ENCODE measurements at places on chromosomes 16 and 17.

DNA sequence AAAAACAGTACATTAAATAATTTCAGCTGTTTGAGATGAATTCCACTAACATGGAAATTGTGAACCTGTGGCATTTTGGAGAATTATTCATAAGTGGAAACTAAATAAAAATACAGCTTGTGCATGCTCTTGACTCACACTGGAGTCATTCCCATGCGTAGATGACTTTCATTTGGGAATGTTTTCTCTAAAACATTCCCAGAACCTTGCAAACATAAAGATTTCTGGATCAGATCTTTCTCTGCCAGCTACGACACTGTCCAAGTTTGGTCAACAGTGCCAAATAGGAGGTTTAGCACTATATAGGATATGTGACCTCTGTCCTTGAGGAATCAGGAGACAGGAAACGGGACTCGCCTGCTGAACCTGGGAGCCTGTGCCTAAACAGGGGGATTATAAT, 400.9 kb downstream of the SLC39A11 start:
- no peak for DNase-seq

GRCh38 chr16:77863250-77863649, 74.9 kb downstream of the VAT1L start:
- no peak for DNase-seq

- DNase-seq, result no peak
Observed at GRCh38 chr17:59365383-59365981, 34.0 kb downstream of the YPEL2 start.

DNA sequence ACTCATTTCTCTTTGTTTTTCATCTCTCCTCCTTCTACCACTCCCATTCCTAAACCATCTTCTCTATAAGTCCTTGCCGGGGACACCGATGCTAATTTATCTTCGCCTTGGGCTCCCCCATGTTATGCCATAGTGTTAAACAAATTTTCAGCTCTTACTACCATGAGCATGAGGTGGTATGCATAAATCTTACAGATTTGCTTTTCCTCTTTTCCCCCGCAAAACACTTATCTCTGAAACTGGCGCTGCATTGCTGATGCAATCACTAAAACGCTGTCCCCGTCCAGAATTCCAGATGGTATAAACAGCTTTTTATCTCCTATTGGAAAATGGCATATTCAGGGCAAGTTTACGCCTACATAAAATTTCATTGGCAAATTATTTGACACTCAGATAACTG, 673.6 kb upstream of the CDH8 start:
- DNase-seq, result no peak

- no peak for DNase-seq
Observed at GRCh38 chr17:12743046-12743445, 46.3 kb upstream of the ARHGAP44 start.

DNA sequence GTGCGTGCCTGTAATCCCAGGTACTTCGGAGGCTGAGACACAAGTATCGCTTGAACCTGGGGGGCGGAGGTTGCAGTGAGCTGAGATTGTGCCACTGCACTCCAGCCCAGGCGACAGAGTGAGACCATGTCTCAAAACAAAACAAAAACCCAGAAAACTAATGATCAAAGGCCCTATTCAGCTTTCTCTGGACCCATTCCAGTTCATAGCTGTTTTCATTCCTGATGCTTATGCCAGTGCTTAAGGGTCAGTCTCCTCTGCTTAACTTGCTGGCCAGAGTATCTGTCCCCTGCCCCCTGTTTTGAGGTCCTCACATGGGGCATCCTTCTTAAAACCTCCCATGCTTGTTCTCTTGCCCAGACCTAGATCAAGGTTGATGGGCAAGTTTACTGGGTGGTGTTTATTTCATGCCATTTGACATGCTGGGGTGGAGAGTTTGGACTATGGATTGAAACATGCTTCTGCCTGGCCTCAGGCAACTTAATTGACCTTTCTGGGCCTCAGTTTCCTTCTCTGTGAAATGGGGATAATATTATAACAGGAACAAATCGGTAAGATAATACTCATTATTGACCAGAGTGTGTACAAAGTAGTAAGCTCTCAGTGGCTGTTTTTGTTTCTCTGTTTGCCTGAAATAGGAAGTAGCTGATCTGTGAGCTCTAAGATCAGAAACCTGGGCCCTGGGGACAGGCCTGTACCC, 369.8 kb downstream of the CPPED1 start:
- DNase-seq, result no peak

DNA sequence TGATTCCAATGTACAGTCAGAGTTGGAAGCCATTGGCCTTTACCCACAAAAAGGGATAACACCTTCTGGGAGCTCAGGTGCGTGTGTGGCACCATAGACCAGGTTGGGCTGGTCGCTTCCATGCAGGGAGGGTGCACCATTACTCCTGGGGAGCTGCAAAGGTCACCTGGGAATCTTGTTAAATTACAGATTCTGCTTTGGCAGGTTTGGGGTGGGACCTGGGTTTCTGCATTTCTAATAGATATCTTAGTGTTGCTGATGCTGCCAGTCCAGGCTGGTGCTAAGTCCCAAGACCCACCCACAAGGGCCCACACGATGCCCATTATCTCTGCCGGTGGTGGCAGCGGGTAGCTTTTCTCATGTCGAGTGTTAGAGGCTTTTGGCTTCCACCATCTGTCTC, 148.3 kb upstream of the CACNG5 start:
- DNase-seq, result no peak

DNA sequence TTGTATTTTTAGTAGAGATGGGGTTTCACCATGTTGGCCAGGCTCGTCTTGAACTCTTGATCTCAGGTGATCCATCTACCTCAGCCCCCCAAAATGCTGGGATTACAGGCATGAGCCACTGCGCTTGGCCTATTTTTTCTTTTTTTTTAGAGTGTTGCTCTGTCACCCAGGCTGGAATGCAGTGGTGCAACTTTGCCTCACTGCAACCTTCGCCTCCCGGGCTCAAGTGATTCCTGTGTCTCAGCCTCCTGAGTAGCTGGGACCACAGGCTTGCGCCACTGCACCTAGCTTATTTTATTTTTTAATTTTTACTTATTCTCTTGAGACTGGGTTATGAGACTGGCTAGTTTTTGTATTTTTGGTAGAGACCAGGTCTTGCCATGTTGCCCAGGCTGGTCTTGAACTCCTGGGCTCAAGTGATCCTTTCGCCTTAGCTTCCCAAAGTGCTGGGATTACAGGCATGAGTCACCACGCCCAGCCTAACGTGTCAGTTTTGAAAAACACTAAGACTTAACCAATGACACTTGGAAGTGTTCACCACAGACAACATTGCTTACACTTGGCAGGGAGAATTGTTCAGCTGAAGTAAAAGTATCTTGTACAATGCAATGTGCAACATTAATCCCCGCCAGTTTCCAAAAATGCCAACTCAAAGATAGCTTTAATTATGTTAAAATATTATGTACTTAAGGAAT, 26.9 kb downstream of the ATAD5 start:
- DNase-seq, result no peak

- no peak for DNase-seq
Observed at GRCh38 chr17:42779936-42780850, at the start of gene WNK4. WNK4 (plus strand) TSS chr17:42780610; CDS start chr17:42780699, 89 bp downstream.

DNA sequence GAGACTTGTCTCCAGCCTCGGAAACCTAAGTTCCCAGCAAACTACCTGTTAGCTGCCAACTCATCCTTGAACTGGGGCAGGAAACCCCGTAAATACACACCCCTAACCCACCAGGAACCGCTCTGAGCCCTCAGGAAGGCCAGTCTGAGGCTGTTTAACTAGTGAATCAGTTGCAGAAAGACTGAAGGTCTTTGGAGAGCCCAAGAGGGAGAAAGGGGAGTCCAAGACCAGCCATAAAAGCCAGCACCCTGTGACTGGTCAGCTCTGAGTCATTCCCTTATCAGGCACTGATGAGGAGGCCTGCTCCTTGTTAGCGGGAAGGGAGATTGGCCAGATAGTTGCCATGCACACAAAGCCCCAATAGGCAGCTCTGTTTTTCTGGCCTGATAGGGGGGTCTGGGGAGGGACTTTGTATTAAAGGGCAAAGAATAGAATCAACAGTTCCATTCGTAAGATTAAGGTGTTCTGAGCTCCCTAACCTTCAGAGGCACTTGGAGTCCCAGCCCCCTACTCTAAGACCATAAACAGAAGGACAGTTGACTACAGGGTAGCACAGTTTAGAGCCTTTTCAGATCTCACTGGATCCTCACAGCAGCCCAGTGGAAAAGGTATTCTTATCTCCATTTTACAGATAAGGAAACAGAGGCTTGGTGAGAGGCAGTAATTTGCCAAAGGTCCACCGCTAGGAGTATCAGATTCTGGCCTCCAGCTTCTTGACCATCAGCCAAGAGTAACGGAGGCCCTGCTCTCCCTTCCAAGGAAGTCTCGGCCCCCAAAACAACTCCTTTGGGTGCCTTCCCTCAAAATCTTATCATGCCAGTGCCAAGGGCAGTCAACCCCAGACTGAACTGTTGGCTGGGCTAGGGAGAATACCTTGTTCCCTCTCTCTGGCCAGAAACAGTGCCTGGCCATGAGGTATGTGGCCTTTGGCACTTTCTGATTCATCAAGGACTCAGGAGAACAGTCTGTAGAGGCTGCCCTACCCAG, 2.2 kb upstream of the KRT19 start:
- DNase-seq, result no peak

- DNase-seq, result no peak
Observed at GRCh38 chr17:79337053-79337452, 262.4 kb downstream of the ENGASE start.

- DNase-seq, result no peak
Observed at GRCh38 chr16:60073376-60073775, 1339.3 kb upstream of the GOT2 start.

DNA sequence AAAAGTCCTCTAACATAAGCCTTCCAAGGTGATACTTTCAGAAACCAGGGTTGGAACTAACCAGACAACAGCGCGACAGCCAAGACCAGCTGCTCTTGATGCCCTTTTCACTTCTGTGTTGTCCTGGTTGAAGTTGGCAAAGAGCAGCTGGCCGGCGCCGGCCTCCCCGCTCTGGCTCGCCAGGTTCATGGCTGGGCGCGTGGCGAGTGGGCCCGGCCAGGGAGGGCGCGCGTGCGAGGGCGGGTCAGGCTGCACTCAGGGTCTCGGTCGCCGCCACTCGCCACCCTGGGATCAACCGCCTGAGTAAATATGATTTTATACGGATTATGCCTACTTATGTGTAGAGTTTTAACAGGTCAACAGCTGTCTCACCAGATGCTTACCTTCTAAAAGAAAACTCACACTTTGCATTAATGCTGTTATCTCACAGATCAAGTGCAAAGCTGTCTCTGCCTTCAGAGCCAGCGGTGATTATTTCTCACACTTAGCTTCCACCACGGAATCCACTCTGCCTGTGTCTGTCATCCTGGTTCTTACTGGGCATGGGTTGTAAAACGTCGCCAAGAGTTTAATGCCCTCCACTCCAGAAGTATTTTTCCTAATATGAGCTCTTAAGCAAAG, 13.5 kb downstream of the KCTD2 start:
- DNase-seq, result no peak

GRCh38 chr17:45265821-45266220, 3.9 kb upstream of the SPATA32 start:
- no peak for DNase-seq

GRCh38 chr17:75820094-75821080, 23.8 kb downstream of the UNC13D start:
- DNase-seq, result no peak

GRCh38 chr16:80163339-80163738, 377.5 kb upstream of the DYNLRB2 start:
- DNase-seq, result no peak

DNA sequence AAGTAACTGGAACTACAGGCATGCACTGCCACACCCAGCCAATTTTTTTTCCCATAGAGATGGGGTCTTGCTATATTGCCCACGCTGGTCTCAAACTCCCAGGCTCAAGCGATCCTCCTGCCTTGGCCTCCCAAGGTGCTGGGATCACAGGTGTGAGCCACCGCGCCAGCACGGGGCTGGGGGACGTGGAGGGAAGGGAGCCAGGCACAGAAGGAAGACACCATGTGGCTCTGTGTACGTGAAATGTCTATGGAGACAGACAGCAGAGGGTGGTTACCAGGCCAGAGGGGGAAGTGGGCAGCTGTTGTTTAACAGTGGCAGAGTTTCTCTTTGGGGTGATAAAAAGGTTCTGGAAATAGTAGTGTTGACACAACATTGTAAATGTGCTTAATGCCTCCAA, 4.6 kb upstream of the PIEZO1 start:
- no peak for DNase-seq

DNA sequence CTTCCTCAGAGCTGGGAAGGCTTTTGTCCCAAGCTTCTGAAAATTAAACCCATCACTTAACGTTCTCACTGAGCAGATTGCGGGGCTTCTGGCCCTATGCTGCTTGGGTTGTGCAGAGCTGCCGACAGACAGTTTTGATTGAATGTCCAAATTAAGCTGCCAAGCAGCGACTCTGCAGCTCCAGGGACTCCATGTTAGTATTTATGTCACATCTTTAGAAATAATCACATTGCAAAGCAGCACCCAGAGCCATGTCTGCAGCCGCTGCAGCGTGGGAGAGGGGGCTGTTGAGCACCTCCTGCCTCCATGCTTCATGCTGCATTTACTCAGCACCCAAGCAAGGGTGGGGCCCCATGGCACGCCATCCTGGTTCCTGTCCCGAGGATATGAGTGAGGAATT, 178.2 kb upstream of the CACNG3 start:
- no peak for DNase-seq

DNA sequence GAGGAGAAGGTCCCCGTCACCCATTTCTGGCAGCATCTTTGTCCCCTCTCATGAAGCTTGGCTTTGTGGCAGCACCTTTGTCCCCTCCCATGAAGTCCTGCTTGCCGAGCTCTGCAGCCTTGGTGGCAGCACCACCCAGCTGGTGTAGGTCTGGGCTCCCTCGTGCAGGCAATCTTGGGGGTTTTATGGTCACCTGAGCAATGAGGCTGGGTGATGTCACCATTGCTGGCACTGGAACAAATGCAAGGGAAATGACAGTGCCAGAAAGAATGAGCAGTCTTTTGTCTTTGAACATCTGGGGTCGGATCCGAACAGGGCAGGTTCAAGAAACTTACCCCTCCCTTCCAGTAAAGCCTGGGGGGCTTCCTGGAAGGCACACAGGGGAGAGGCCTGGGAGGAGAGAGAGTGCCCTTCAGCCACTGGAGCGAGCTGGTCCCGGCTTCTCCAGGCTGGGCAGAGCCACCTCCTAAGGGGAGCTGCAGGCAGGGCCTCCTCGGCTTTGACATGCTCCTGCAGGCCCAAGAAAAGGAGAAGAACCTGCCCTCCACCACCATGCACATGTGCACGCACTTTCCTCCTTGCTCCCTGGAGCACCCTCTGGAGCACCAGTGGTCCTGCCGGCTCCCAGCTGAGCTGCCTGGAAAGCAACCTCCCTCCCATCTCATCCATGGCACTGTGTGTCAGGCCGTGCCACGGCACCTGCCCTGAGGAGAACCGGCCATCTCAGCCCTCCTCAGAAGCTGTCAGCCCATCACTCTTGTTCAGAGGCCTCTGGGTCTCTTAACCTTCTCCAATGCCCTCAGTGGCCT, 16.0 kb downstream of the BTBD17 start:
- DNase-seq, result no peak

- no peak for DNase-seq
Observed at GRCh38 chr16:68884401-68884800, 41.1 kb downstream of the TANGO6 start.

DNA sequence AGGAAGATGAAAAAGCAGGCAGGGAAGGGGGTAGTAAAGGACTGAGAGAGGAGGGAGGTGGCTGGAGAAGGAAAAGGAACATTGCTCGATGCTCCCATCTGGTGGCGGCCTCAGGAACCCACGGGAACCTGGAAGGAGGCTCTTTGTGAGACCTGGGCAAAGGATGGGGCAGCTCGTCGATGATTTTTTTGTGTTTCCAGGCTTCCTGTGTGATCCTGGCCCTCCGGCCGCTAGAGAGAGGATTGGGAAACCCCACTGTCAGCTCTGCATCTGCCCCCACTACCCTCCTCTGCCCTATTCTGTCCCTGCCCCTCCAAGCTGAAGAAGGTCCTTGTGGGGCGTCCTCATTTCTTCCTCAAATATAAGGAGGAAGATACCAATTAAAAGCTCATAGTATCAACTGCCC, 6.6 kb downstream of the WFIKKN2 start:
- no peak for DNase-seq
